ENCODE measurements at places on chromosomes 4 and X.
A peak's percentile ranks its signal among the peaks of the same experiment; 100 is the strongest.

GRCh38 chr4:108716340-108716739 is 46.5 kb downstream of the ETNPPL start:
- DNase-seq, result no peak

GRCh38 chrX:53073115-53073586 is 9.0 kb upstream of the TSPYL2 start:
- no peak for DNase-seq

DNA sequence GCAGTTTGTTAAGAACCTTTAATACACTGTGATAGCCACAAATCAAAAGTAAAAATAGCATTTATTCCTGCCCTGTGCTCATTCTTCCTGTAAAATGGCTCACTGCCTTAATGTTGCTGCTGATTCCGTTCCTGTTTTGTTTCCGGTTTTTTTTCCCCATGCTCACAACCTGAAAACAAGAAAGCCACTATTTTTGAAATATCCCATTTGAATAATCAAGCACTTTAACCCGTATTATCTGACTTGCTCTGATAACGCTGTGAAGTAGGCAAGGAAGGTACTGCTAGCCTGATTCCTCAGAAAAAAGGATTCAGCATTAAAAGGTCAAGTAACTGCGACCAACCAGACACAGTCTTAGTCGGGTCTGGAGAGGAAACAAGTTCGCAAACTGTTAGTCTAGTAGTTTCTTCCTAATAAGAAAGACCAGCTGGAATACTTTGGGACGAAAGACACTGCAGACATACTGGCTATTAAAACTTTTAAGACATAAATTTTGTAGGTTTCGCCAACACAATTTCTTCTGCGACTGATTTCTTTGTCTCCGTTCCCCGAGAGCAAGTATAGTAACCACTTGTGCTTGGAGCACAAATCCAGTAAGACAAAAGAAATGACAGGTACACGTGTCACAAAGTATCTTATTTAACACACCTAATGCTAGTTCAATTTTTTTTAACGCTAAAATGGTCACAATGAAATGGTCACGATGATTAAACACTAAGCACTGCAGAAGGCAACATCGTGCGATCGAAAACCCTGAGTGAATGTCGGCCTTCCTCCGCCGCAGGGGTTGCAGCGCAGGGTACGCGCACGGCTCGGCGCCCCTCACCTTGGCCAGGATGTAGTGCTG is 802 bp downstream of the COX18 start:
- DNase-seq, result no peak

GRCh38 chrX:103310555-103311398 is at the start of gene BEX2:
TSS of gene BEX2 (minus strand) at chrX:103310990. CDS start at chrX:103309976, 1,014 bp downstream.
- peak; percentile 76 for DNase-seq

DNA sequence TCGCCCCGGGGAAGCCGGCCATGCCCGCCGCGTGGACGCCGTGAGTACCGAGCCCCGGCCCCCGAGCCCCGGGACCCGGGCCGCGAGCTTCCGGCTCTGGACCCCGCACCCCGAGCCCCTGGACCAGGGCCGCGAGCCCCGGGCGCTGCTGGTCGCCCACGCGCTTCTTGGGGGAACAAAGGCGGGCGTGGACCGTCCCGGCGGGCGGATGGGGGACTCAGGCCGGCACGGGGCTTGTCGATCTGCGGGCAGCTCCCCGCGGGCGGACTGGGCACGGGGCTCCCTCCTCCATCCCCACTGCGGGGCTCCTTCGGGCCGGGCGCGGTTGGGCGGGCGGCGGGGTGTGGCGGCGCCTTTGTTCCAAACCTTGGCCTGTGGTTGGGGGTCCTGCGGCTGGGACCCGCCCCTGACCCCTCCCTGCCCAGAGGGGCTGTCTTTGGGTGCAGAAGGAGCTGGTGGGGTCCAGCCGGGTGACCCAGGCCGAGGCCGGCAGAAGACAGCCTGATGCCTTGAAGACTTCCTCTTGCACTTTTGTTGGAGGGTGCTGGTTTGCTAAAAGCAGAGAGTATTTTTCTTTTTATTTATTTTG is 25.2 kb upstream of the ADD1 start:
- DNase-seq, result no peak

DNA sequence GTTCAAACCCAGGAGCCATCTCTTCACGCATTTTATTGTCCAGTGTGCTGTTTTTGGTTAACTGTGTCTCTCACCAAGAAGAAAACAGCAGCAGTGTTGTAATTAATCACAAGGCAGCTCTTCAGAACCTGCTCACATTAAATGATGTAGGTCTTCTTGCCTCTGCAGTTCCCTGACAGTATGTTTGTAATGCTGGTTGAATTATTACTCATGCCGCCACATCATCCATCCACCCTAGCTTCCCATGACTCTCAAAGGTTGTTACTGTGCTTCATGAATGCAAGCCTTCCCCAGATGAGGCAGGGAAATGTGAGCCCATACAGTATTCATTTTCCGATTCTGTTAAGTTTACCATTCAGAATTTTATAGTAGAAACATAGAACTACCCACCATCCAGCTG is 17.4 kb downstream of the TLR10 start:
- no peak for DNase-seq

DNA sequence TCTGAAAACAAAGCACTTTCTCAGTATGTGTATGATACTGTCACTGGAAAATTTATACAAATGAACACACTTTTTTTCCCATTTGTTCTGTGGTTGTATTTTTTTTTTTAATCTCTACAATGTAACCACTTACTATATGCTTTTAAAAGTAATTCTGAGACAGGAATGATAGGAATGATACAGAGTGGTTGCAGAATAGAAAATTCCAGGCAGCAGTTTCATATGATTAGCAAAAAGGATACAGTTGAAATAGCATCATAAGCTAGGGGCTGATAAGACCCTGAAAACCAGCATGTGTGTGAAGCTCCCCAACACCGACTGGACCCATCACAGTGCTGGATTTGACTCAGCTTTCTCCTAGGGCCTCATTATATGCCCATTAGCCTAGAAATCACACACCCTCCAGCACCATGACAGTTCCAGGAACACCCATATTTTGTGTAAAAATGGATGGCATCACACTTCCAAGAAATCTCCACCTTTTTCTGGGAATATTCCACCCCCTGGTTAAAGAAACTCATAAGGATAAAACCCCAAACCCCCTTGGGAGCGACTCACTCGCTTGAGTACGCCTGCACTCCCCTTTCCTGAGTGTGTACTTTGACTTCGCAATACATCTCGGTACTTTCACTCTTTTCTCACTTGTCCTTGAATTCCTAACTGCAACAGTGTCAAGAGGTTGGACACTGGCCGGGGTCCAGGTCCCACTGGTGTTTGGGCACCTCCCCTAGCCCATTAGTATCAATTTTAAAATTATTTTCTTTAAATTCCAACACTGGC is 77.4 kb upstream of the AGA start:
- no peak for DNase-seq

DNA sequence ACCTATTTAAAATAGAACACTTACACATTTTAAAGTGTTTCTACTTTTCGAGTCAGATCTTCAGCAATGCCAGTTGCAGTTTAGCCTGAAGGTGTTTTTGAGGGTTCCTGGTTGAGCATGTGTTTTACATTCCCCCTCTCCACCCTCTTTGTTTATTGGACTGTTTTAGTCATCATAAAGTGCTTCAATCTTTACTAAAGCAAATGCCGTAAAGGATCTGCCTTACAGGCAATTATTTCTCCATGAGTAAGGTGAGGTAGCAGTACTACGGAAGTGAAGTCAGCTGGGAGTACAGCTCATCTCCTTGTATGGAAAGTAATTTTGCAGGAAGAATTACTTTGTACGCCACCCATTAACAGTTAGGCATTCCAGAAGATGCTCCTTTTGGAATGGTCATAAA is 36.9 kb downstream of the PDLIM5 start:
- DNase-seq, result no peak

- DNase-seq, result no peak
These were observed 29.0 kb upstream of the PDLIM3 start for GRCh38 chr4:185564349-185564748.

GRCh38 chr4:145797278-145797677 is 117.3 kb downstream of the C4orf51 start:
- no peak for DNase-seq

- DNase-seq, result no peak
These were observed 84.8 kb downstream of the LIMCH1 start for GRCh38 chr4:41622787-41623186.

DNA sequence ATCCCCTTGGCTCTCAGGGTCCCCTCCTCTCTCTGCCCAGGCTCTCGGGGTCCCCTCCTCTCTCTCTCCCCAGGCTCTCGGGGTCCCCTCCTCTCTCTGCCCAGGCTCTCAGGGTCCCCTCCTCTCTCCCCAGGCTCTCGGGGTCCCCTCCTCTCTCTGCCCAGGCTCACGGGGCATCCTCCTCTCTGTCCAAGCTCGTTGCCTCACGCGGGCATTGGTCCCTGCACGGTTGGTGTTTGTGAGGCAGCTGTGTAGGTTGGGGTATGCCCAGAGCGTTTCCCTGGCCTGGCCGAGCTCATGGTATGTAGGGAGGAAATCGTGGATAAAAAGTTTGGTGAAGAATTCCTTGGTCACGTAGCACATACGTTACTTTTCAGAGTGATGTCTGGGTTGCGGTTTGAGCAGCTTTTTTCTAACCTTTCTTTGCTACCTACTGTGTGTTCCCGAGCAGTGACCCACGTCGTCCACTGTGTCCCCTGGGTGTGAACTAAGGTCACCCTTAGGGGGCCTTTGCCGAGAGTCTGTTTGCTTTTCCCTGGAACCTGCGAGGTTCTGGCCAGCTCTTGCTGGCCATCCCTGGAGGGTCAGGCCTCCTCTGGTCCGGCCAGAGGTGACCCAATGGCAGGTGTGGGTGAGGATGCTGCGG is 36.6 kb downstream of the PCGF3 start:
- DNase-seq, result no peak

DNA sequence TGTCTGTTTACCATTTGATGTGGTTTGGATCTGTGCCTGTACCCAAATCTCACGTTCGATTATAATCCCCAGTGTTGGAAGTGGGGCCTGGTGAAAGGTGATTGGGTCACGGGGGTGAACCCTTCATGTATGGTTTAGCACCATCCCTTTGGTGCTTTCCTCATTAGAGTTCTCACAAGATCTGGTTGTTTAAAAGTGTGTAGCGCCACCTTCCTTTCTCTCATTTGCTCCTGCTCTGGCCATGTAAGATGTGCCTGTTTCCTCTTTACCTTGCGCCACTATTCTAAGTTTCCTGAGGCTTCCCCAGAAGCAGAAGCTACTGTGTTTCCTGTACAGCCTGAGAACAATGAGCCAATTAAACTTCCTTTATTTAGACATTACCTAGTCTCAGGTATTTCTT is 610.7 kb upstream of the ADGRL3 start:
- DNase-seq, result no peak

GRCh38 chrX:111386077-111386476 is 25.9 kb downstream of the DCX start:
- no peak for DNase-seq

DNA sequence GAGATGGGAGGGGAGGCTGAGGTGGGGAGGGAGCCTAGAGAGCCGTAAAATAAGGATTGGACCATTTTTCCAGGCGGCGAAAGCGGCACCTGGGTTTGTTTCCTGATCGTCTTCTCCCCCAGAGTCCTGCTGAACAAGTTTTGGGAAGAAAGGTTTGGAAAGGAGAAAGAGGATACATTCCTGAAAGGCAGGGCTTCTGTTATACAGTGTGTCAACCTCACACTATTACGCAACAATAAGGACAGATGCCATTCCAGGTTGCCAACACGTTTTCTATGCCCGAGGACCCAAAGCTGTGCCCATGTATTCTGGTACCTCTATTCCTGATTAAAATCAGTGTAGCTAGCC is 658 bp downstream of the SCOC start:
- no peak for DNase-seq

DNA sequence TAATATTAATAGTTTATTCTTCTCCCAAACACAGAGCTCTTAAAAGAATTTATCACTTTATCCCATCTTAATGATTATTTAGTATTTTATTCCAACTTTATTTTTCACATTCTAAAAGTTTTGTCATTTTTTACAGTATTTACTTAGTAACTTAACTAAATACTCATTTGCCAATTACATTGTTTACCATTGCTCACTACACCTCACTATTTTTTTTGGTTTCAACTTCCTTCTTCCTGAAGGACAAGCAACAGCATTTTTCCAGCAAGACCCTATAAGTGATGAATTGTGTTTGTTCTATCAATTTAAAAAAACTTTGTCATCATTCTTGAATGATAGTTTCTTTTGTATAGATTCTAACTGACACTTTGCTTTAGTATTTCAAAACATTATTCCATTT is 19.4 kb upstream of the SRD5A3 start:
- DNase-seq, result no peak
